ENCODE measurements at places on chromosomes 3 and 15.
A peak's percentile ranks its signal among the peaks of the same experiment; 100 is the strongest.

DNA sequence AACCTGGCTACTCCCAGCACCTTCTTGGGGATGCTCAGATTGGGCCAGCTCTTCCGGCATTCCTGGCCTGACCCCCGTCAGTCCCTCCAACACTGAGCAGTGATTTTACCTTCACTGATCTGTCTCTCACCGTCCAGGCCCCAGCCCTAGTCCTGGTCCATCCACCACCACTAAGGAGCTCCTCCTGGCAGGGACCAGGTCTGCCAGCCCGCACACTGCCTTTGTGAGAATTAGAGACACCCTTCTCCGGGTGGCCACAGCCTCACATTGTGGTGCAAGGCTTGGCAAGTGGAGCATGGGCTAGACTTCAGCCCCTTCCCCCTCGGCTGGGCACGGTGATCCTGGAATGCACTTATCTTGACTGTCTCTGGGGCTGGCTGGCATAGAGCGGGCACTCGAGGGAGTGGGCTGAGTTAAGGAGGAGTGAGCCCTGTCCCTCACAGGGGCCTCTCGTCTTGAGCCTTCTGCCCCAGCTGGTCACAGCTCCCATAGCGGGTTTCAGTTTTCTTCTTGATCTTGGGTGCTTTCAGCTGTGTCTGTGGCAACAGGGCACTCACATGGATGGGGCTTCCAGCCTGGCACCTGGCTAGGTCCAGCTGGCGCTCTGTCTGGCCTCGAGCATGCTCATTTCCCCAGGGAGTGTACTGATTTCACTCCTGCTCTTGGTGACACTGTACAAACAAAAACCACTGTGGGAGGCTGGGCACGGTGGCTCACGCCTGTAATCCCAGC lies 53.9 kb downstream of the LINGO1 start:
- no peak for DNase-seq

GRCh38 chr3:3664935-3665334 lies 134.3 kb upstream of the LRRN1 start:
- DNase-seq = peak; percentile 69

DNA sequence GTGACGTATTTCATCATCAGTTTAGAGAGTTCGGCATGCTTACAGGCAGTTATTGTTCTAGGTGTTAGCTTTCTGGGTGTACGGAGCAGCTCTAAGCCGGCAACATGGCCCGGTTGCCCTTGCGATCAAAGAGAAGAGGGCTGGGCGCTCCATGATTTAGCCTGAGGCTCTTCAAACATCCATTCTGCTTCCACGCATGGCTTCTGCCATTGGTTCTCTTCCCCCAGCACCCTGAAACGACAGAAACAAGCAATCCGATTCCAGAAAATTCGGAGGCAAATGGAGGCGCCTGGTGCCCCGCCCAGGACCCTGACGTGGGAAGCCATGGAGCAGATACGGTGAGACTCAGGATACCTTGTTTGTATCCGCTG lies 574 bp downstream of the NGRN start:
- peak; percentile 19 for DNase-seq

DNA sequence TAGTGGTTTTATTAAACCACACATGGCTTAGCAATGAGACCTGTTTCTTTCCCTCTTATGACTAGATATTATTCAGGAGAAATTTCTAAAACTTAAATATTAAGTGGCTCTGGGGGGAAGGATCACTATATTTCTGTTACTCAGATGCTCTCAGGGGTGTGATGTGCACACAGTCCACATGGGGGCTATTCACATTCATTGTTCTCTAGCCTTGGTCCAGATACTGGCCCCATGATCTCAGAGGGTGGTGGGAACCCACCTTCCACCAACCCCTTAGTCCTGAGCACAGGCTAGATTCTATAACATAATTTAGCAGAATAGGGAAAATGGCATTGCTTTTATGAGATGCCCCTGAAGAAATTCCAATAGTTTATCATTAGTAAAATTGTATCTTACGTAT lies 149.0 kb upstream of the ST8SIA2 start:
- DNase-seq = no peak

- no peak for DNase-seq
These were observed 120.4 kb downstream of the ZIC1 start for GRCh38 chr3:147529551-147529950.

- no peak for DNase-seq
These were observed 293.4 kb upstream of the LRRFIP2 start for GRCh38 chr3:37467761-37468160.

- no peak for DNase-seq
These were observed 45.6 kb downstream of the NME9 start for GRCh38 chr3:138284079-138284478.

DNA sequence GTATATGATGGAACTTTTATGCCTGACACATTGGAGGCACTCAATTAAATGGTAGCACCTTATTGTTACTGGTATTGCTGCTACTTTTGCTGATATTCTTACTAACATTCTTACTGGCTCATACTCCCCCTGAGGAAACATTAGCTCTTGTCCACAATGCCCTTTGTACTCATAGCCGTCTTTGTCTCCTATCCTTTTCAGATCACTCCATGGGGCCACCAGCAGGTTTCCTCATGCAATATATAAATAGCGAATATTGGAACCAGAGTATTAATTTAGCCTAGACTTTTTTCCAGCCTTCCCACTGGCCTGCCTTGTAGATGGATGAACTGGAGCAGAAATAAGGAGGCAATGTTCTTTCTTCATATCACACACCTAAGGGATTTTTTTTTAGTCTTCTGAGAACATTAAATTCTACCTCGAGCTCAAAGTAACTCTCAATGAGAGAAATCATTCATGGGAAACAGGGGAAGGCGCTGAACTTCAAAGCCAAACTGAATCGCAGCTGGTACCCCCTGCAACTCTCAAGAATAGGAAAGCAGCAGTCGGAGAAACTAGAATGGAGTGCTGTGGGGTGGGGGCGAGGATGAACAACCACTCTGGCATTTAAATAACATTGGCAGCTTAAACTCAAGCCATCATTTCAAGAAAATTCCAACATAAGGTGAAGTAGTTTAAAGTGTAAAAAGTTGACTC lies 300.3 kb downstream of the TAFA4 start:
- DNase-seq = no peak

DNA sequence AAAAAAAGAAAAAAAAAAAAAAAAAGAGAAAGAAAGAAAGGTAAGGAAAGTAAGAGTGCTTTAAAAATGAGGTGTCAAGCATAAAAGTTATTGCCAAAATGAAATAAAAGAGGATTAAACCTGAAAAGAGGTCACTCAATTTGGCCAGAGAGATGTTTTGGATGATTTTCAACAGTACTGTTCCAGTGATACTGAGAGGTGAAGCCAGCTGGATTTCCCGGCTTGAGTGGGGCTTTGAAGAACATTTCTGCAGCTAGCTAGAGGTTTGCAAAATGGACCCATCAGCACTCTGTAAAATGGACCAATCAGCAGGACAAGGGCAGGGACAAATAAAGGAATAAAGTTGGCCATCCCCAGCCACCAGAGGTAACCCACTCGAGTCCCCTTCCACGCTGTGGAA lies 128.5 kb downstream of the LSAMP start:
- no peak for DNase-seq

DNA sequence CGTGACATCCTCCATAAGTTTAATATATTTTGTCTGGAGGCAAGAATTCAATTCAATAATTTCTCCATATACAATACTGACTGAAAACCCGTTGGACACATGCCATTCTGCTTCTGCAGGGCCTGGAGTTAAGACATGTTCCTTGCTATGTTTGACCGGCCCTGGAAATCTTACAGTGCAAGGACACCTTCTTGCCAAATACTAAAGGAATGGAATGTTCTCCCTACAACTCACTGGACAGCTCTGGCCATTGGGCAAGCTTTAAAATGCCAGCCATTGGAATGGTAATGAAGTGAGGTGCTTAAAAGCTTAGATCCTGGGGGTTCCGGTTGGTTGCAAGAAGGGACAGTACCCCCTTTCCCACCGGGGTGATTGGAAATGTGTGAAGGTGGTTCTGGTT lies 329.8 kb upstream of the PROK2 start:
- DNase-seq = no peak

DNA sequence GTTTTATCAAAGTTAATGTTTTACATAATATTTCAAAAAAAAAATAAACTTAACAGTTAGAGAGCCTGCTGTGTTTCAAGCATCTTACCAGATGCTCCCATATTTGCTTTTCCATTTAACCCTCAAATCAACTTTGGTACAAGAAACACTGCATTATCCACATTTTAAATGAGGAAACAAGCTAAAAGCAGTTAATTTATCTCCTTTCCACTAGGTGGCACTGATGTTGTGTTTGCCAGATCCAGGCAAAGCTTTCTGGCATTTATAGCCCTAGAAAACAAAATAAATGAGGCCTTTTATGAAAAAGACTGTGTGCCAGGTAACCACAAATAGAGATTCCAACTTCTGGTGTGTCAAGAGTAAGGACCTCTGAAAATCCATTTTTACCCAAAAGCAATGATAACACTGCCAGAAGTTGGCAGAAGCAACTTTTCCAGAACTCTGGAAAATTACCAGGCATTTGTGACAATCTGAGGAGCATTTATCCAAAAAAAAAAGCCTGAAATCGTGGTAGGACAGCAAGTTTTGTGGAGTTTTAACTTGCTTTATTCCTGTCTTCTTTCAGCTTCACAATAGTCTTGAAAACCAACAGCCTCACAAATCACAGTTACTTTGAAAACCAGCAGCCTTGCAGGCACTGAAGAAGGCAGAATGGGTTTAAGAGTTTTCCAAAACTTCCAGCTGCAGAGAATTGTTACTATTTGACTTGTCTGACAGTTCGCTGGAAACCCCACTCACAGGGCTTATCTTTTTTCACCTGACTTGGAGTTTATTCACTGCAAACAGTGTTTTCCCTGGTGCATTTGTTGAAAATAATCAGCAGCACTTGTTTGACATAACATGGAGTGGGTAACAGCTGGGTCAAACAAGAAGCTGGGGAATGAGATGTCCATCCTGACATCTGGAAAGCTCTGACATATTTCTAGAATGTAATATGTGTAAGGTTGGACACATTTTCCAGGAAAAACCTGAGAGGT lies 9.2 kb downstream of the FAM162A start:
- DNase-seq = peak; percentile 51

DNA sequence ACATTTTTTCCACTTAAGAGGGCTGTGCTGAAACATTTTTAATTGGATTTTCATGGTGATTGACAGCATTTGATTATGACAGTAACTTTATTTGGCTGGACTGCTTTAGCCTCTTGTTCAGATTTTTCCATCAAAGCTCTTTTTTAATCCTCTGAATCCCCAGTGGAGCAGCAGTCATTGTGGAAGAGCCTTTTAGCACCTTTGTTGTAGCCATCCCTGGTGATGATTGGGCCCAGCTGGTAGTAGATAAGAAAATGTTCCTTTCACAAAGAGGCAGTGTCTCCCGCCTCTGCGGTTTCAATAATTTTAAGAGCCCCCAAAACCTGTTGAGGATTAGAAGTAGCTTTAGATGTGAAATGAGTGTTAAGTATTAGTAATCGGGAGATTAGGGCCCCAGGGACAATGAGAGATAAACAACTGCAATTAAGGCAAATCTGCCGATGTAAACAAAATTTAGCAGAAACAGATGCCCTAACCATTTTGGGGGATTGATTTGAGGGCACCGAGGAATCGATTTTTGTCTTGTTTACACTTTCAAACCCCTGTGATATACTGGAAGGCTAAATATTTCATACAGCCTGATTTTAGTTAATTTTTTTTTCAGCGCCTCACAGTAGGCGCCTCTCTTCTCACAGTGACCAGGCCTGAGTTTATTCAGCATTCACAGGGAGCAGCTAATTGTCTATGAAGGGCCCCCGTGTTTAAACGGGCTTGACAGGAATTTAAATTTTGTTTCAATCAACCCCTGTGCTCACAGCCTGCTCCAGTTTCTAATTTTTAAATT lies 43.2 kb upstream of the SKOR1 start:
- no peak for DNase-seq

- DNase-seq = no peak
These were observed 1.9 kb downstream of the GOLIM4 start for GRCh38 chr3:168093790-168094189.

- DNase-seq = no peak
These were observed 2.9 kb downstream of the TRA2B start for GRCh38 chr3:185934767-185935464.

DNA sequence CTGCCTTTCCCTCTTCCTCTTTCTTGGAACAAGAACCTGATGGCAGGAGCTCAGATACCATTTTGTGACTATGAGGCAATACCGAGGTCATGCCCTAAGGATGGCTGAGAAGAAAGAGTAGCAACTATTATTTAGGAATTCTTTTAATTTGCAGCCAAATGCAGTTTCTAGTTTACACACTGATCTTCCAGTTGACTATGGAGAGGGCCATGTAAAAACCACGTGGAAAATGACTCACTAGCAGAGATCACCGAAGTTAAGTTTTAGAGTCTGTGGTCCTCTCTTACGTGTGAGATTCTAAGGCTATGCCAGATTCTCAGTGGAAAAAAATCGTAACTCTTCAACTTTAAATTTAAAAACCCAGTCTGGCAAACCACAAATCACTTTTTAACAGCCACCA lies 7.8 kb downstream of the BNC1 start:
- peak; percentile 40 for DNase-seq

GRCh38 chr3:132283916-132284405 lies 33.2 kb upstream of the ACP3 start:
- no peak for DNase-seq

- no peak for DNase-seq
These were observed 25.1 kb upstream of the FSTL1 start for GRCh38 chr3:120475722-120476377.

DNA sequence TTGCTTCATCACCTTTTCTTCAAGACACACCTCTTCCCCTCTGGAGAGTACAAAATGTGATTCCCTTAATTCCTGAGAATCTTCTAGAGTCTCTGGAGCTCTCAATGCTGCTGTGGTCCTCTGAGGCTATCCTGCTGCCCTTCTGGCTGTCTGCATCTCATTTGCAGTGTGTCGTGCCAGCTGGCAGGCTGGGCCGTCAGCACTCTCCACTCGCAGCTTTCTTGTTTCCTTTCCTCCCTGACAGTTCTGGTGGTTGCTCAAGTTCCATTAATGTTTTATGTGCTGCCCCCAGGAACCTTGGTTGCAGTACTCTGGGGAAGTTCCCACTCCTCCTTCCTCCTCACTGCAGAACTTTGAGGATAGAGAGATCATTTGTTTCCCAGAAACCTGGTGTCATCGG lies 210.8 kb upstream of the ROPN1 start:
- DNase-seq = peak; percentile 15

GRCh38 chr3:12870942-12871341 lies 29.6 kb upstream of the RPL32 start:
- peak; percentile 10 for DNase-seq

- DNase-seq = no peak
These were observed 57.3 kb downstream of the DIPK2A start for GRCh38 chr3:144028798-144029411.

- peak; percentile 20 for DNase-seq
These were observed 173.3 kb downstream of the ALDH1A2 start for GRCh38 chr15:57892181-57892580.

GRCh38 chr3:11601446-11602238 lies 42.1 kb downstream of the VGLL4 start:
- DNase-seq = peak; percentile 68

DNA sequence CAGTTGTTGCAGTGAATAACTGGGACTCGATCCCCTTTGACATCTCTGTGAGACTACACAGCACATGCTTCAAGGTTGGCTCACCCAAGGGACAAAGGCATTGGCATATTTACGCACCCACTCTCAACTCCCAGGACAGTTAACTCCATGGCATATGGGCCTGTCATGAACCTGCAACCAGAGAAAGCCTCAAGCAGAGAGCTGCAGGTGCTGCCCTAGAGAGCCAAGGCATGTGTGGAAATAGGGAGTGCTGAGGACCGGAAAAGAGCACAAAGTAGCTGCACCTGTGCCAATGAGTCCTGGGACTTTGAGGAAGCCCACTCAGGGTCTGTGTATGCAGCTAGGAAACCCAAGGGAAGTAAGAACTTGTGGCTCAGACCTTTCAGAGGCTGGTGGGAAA lies 32.9 kb upstream of the SLC24A5 start:
- no peak for DNase-seq

GRCh38 chr15:44381236-44381635 lies 46.2 kb upstream of the CTDSPL2 start:
- no peak for DNase-seq

Data from fibroblast of skin of scalp (primary cell).